Memory B cell (primary cell): ENCODE measurements at places on chromosomes 1 and 21.

DNA sequence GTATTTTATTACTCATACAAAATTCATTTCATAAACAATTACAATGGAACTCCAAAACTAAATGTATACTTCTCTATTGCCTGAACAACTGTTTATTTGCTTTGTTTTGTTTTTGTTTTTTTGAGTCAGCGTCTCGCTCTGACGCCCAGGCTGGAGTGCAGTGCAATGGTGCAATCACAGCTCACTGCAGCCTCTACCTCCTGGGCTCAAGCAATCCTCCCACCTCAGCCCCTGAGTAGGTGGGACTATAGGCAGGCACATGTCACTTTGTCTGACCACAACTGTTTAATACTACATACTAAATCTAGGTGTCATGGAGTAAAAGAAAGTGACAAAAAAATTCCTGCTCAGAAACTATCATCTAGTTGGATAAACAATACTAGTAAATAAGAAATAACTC lies 49.3 kb downstream of the RAB3GAP2 start:
- H3K4me1 ChIP-seq, result peaks cover 50% of the 10 kb centered on the region
- no peak for DNase-seq
- H3K36me3 ChIP-seq, result peaks cover 8% of the 10 kb centered on the region
- no peaks in the 10 kb centered on the region for H3K27me3 ChIP-seq

- no peaks in the 10 kb centered on the region for H3K4me1 ChIP-seq
- H3K36me3 ChIP-seq, result no peaks in the 10 kb centered on the region
- H3K27ac ChIP-seq, result no peak overlapping the region
Measured at GRCh38 chr1:7573481-7573880, 197.6 kb upstream of the VAMP3 start.

GRCh38 chr1:180934563-180934962 lies 21.9 kb downstream of the KIAA1614 start:
- peaks cover 8% of the 10 kb centered on the region for H3K27me3 ChIP-seq
- DNase-seq, result no peak
- peaks cover 10% of the 10 kb centered on the region for H3K4me1 ChIP-seq

- no peak overlapping the region for H3K27ac ChIP-seq
- H3K4me3 ChIP-seq, result no peak overlapping the region
- no peaks in the 10 kb centered on the region for H3K4me1 ChIP-seq
- H3K27me3 ChIP-seq, result peaks cover 2% of the 10 kb centered on the region
- peaks cover 22% of the 10 kb centered on the region for H3K36me3 ChIP-seq
Measured at GRCh38 chr21:26047279-26047967, 123.1 kb downstream of the APP start.

DNA sequence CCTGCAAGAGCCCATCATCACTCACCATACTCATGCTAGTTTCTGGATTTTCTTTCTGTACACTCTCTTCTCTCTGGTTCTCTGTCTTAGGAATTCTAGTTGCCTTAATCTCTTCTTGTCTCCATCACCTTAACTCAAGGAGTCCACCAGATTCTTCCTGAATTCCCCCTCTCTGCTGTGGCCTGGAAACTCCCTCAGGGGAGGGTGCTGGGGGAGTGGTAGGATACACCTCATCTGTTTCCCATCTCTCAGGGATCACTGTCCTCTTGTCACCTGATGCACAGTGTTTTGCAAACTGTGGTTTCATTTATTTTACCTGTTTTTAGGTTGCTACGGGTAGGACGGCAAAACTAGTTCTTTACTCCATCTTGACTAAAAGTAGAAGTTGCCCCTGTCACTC lies 6.6 kb upstream of the GNG12 start:
- DNase-seq, result no peak
- H3K27ac ChIP-seq, result no peak overlapping the region
- H3K27me3 ChIP-seq, result peaks cover 9% of the 10 kb centered on the region

- H3K27ac ChIP-seq, result no peak overlapping the region
- H3K4me1 ChIP-seq, result no peaks in the 10 kb centered on the region
- no peak overlapping the region for H3K4me3 ChIP-seq
- DNase-seq, result no peak
Measured at GRCh38 chr1:7299329-7299799, 471.7 kb upstream of the VAMP3 start.

GRCh38 chr1:29230553-29231378 lies at the start of gene MECR:
Gene MECR, minus strand, starts transcription at chr1:29230934. Its CDS starts 28 bp downstream, at chr1:29230906.
- peaks cover 14% of the 10 kb centered on the region for H3K4me1 ChIP-seq
- no peaks in the 10 kb centered on the region for H3K36me3 ChIP-seq
- DNase-seq, result peak; percentile 99
- peak within 1 kb of the TSS; percentile 94 for H3K4me3 ChIP-seq
- peak within 1 kb of the TSS; percentile 90 for H3K27ac ChIP-seq
